OCI-LY7 (cell line): ENCODE measurements at places on chromosomes 12 and 14. TPM values are rescaled to one million over a fixed set of nuclear protein-coding genes. Genes with fewer than 3 reads are reported as not detected.
A peak's percentile ranks its signal among the peaks of the same experiment; 100 is the strongest.

DNA sequence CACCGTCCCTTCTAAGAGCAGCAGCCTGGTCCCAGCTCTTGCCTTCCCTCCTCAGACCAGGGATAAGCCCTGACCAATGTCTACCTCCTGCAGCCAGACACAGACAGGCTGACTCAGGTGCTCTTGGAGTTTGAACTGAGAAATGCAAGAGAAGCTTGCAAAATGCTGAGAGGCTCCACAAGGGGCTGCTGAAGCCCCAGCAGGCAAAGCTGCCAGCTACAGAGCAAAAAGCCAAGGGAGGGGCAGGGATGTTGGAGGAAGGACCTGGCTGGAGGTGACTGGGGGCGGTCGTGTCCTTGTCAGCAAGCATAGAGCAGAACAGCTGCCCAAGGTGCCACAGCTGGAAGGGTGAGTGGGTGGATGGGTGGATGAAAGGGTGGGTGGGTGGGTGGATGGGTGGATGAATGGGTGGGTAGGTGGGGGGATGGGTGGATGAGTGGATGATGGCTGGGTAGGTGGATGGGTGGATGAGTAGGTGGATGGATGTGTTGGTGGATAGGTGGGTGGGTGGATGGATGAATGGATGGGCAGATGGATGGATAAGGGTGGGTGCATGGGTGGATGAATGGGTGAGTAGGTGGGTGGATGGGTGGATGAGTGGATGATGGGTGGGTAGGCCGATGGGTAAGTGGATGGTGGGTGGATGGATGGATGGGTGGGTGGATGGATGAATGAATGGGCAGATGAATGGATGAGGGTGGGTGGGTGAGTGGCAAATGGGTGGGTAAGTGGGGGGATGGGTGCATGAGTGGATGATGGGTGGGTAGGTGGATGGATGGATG lies 4.0 kb upstream of the INF2 start:
- peak; percentile 47 for DNase-seq

DNA sequence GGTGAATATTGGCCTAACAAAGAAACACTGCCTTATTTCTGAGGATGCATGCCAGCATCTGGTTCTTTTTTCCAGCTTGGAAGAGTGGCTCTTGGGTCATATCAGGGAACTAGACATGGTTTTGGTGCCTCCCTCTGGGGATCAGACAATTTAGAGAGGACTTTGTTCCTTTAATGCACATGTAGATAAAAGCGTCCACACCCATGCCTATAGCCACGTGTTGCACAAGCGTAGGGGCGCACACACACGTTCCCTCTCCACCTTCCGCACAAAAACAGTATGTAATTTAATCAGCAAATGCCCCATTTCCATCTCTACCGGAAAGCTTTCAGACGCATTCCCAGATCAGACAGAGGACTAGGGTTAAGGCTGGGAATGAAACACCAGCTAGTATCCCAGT lies 61.7 kb upstream of the RIC8B start:
- DNase-seq = no peak

DNA sequence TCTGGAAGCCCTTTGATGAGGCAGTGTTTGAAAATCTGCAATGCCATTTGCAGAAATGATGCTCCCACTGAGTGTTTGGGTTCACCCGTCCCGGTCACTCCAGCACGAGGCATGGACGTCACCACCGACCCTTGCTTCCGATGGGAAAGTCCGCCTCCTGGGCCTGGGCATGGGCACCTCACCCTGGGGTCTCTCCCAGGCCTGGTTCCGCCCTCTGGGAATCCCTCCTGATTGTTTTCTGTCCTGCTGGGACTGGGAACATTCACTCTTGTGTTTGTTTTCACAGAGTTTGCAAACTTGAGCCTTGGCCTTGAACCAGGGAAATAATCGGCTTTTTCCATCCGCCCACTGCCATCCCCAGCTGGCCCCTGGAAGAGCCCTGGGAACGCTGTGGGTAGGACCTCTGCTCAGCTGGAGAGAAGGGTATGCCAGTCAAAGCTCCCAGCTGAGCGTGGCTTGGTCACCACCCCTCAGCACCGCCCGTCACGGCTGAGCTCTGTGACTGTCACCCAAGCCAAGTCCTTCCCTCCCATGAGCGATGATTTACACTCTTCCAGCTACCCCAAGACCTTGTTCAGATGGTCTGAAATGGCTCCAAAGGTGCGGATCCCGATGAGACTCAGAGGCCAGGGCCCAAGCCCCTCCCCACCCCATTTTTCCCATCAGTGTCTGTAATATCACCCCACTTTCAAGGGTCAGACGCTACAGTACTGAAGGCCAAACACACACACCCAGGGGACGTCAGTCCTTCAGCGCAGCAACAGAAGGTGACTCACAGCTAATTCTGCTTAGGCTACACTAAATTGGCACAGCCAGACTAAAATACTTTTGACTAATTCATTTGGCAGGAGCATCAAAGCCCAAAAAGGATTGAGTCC lies 34.1 kb upstream of the FZD10 start:
- DNase-seq = no peak

GRCh38 chr14:65565948-65566347 lies 153.4 kb downstream of the FUT8 start:
- no peak for DNase-seq

- DNase-seq = no peak
Observed at GRCh38 chr14:32104308-32104707, 27.2 kb downstream of the ARHGAP5 start.

- DNase-seq = no peak
Observed at GRCh38 chr12:18461758-18462157, 200.4 kb downstream of the PIK3C2G start.

DNA sequence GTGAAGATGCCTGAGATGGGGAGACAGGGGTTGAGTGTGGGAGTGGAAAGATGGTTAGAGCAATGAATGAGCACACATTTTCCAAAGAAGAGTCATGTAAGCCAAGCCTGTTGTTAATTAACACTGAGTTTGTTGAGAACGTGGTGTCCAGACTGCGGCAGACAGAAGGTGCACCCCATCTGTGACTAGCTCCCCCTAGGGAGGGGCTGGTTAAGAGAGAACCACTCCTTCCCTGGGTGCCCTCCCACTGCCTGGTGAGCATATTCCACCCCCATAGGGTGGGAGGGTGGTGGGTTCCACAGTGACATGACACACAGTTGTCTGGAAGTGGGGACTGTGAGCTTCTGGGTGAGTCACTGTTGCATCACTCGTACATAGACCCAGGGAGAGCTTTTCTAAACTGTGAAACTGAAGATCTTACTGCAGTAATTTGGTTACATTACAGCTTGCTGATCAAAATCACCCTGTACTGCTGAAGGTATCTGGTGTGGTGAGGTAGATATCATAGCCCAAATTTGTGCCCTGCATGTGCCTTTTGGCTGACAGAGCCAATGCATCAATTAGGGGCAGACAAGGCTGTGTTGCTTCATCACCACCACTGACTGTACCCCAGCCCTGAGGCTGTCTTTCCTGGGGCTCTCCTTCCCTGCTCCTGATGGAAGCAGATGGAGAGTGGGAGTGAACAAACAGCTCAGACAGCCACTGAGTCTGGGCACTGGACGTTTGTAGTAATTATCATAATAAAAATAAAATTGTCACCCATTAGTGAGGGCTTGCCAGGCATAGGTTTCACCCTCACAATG lies 150.9 kb downstream of the EMP1 start:
- no peak for DNase-seq

- no peak for DNase-seq
Observed at GRCh38 chr14:51792809-51793208, 67.6 kb upstream of the GNG2 start.

GRCh38 chr12:131833896-131834641 lies 5.9 kb downstream of the MMP17 start:
- DNase-seq = peak; percentile 15

DNA sequence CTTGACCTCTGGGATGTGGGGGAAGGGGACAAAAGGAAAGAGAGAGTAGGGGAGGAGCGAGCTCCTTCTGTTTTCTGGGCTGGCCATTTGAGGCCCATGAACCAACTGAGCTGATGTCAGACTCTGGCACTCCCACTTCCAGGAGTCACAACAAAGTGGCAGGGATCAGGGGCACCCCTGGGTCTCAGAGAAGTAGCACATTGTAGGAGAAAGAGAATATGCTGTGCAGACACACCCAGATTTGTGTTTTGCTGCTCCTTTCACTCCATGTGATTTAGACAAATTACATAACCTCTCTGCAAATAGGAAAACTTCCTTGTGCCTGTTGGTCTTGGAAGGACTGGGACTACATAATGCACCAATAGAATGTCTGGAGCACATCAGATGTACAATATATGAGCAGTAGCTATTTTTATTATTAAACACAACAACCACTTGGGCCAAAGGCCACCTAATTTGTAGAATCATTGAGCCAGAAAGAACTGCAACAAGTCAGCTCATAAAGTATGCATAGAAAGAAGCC lies 265.5 kb downstream of the ZFP36L1 start:
- no peak for DNase-seq

GRCh38 chr14:24563505-24563904 lies 12.5 kb downstream of the CTSG start:
- no peak for DNase-seq

DNA sequence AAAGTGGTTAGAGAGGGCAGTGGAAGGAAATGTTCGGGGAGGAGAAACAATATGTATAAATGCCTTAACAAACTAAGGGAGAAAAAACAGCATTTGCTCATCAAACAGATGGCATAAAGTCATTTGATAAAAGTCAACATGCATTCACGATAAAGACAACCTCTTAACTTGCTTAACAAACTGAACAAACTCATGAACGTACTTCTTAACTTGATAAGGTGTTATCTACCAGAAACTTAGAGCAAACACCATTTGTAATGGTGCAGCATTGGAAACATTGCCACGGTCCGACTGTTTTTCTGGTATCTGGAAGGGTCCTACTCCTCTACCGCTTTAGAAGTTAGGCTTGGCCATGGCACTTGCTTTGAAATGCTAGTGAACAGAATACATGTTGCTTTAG lies 4.2 kb upstream of the RPS6KL1 start:
- DNase-seq = no peak

DNA sequence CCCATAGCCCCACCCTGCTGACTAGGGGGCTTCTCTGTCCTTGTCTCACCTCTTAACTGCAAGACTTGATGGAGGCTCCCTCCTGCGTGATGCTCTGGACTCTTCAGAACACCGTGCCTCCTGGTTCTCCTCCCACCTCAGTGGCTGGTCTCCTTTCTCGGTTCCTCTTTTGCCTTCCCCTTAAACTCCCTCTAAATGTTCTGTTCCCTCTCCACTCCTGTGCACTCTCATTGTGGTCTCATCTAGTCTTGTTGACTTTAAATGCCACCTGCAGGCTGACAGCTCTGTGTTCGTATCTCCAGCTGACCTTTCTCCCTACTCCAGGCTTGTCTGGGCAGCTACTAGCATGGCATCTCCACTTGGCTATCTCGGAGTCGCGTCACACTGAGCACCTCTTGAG lies 28.3 kb downstream of the DYNC1H1 start:
- DNase-seq = peak; percentile 82

DNA sequence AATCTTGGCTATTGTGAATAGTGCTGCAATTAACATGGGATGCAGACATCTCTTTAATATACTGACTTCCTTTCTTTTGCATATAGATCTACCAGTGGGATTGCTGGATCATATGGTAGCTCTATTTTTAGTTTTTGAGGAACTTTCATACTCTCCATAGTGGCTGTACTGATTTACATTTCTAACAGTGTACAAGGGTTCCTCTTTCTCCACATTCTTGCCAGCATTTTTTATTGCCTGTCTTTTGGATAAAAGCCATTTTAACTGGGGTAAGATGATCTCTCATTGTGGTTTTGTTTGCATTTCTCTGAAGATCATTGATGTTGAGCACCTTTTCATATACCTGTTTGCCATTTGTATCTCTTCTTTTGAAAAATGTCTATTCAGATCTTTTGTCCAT lies 8.4 kb downstream of the AMDHD1 start:
- no peak for DNase-seq

- DNase-seq = no peak
Observed at GRCh38 chr12:55965941-55966407, at the start of gene PMEL. Gene PMEL, minus strand, starts transcription at chr12:55966042. Its CDS starts 31 bp downstream, at chr12:55966011.

GRCh38 chr14:95258754-95259593 lies 60.7 kb downstream of the CLMN start:
- DNase-seq = no peak

- no peak for DNase-seq
Observed at GRCh38 chr12:66090157-66090556, 40.4 kb downstream of the LLPH start.

DNA sequence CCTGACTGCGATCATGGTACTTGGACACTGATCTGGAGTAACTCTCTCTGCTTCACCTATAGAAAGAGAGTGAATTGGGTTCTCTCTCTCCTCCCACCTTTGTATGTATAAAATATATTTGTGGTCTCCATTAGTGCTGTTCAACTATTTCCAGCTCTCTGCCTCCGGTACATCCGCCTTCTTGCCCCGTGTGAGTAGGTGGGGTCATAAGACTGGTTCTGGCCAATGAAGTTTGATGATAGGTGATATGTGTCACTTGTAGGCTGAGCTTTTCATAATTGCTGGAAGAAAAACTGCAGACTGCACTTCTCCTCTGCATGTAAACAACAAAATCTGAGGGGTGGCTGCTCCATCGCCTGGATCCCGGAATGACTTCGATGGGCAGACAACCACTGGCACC lies 210.4 kb downstream of the EXOC5 start:
- DNase-seq = no peak

DNA sequence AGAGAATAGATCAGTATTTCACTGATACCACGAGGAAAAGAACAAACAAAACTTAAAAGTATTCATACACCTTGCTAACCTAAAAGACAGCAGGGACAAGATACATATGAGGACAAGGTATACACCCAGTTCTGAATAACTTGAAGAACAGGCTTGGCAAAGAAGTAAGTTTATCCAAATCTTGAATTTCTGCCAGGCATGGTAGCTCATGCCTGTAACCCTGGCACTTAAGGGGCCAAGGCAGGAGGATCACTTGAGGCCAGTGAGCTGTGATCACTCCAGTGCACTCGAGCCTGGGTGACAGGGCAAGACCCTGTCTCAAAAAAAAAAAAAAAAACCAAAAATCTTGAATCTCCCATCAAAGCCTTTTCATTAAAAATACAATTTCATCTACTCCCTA lies 25.0 kb downstream of the EIF2S1 start:
- no peak for DNase-seq

DNA sequence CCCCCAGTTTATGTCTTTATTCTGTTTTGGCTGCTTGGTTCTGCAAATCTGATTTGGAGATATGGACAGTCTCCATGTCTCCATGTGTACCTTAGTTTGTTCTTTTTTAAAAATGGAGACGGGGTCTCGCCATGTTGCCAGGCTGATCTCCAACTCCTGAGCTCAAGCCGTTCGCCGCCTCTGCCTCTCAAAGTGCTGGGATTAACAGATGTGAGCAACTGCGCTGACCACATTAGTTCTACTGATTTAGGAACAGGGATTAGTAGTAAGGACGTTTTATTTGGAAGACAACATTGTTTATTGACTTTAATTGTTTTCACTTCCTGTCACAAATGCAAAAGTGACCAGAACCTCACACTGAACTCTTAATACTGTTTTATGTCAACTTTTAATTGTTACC lies 14.7 kb downstream of the AEBP2 start:
- no peak for DNase-seq

- no peak for DNase-seq
Observed at GRCh38 chr12:118537481-118537917, 161.1 kb downstream of the SUDS3 start.

GRCh38 chr12:7042842-7043241 lies 17.7 kb upstream of the C1S start:
- DNase-seq = peak; percentile 44

HSPB8 gene
- total RNA-seq = not detected in 2 replicates

KRT75 gene
- not detected in 2 replicates for total RNA-seq

SLC8B1 gene
- 57.2 and 69.1 TPM in 2 replicates for total RNA-seq

KSR2 gene
- total RNA-seq = 0.09 and 0.15 TPM in 2 replicates

GPHN gene
- not detected in 2 replicates for total RNA-seq

IAPP gene
- total RNA-seq = not detected in 2 replicates

SERPINA9 gene
- total RNA-seq = not detected in 2 replicates

OR9K2 gene
- not detected in 2 replicates for total RNA-seq

GLIPR1L1 gene
- not detected in 2 replicates for total RNA-seq

CTDSP2 gene
- 118 and 145 TPM in 2 replicates for total RNA-seq
